Left ventricle myocardium inferior (tissue), 1 donor: ENCODE measurements at places on chromosomes 1 and 21. TPM values are rescaled to one million over a fixed set of nuclear protein-coding genes. Genes with fewer than 3 reads are reported as not detected.

KIF14 gene
- total RNA-seq, result 0.08 TPM

DNA sequence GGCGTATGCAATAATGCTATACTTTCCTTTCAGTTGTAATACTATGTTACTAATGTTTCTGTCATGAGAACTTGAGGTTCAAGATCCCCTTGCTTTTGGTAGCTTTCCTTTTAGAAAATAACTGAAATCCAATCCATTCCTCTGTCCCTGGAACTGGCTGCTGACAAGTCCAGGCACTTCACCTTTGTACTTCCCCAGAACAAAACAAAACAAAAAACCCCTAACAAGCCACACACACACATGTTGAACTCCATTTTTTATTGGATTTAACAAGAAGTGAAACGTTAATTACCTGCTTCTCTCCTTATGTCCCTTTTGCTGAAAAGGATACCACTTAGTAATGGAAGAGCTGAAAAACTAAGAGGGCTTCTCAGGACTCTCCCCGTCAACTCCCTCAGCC lies 26.1 kb upstream of the SDC3 start:
- no peaks in the 10 kb centered on the region for H3K27me3 ChIP-seq
- DNase-seq, result no peak
- H3K4me3 ChIP-seq, result no peak overlapping the region
- no peak overlapping the region for H3K27ac ChIP-seq
- H3K4me1 ChIP-seq, result no peaks in the 10 kb centered on the region
- H3K36me3 ChIP-seq, result peaks cover 68% of the 10 kb centered on the region

DNA sequence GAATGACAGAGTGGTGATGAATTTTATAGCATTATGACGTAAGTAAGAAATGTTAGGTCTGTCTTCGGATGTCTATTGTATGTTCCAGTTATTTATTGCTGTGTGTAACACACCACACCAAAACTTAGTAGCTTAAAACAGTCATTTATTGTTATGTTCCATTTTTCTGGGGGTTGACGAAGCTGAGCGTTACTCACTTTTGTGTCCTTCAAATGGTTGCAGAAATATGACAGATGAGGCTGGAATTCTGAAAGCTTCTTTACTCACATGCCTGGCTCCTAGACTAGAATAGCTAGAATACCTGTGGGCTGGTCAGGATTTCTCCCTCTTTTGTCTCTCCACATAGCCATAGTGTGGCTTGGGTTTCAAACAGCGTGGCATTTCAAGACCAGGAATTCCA lies 62.1 kb upstream of the S1PR1 start:
- H3K4me3 ChIP-seq, result no peak overlapping the region
- peaks cover 26% of the 10 kb centered on the region for H3K4me1 ChIP-seq
- no peaks in the 10 kb centered on the region for H3K27me3 ChIP-seq
- DNase-seq, result no peak

DNA sequence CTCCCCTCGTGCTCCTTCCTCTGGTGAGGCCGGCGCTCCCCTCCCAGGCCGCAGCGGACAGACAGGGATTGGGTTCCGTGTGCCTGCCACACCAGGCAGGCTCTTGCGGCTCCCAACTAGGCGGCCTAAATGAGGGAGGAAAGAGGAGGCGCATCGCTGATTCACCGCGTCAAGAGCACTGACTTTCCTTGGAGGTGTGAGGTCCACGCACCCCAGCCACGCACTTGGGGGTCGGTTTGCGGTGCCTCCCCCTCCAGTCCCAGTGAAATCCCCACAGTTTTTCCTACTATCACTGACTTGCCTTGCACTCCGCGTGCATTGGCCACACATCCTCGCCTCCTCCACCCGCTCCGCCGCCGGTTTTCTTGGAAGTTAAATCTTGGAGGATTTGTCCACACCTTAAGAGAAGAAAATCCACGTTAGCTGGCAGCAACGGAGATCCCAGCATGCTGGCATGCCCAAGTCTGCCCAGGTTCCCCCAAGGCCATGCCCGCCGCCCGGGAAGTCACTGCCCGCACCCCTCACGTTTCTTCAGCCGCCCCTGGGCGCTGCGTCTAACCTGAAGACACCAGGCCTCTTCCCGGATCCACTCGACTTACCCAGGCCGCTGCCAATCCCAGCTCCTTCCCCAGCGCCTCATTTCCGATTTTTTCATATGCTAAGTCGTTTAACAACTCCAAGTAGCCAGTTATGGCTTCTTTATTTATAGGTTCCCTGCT lies 1.1 kb upstream of the FOXD3 start:
- no peak for DNase-seq
- no peaks in the 10 kb centered on the region for H3K36me3 ChIP-seq
- H3K4me1 ChIP-seq, result peaks cover 52% of the 10 kb centered on the region
- no peak overlapping the region for H3K27ac ChIP-seq
- peak overlapping the region; percentile 65 for H3K4me3 ChIP-seq

CHIA gene
- total RNA-seq, result not detected

GRCh38 chr21:45838634-45839033 lies 142.9 kb upstream of the COL6A1 start:
- no peaks in the 10 kb centered on the region for H3K36me3 ChIP-seq
- H3K27me3 ChIP-seq, result no peaks in the 10 kb centered on the region
- no peak overlapping the region for H3K27ac ChIP-seq
- H3K4me1 ChIP-seq, result peaks cover 5% of the 10 kb centered on the region
- no peak overlapping the region for H3K4me3 ChIP-seq
- DNase-seq, result no peak

GRCh38 chr1:199593475-199593874 lies 434.0 kb upstream of the NR5A2 start:
- no peaks in the 10 kb centered on the region for H3K27me3 ChIP-seq
- no peaks in the 10 kb centered on the region for H3K36me3 ChIP-seq
- H3K4me1 ChIP-seq, result no peaks in the 10 kb centered on the region
- DNase-seq, result no peak

CLDN17 gene
- total RNA-seq, result not detected

DNA sequence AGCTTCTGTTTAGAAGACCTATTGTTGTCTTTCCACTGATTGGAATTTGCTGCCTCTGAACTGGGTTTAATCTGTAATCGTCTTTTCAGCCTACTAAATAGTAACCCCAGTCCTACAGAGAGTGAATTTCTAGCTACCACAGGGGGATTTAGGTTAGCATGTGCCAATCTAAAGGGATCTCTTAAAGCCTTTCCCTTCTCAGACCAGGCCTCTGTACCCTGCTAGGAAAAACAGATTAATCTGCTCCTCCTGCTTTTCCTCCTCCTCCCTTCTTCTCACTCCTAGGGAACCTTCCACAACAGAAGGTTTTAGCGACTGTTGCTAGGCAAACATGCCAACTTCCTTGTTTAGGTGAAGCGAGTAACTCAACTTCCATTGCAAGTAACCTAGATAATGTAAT lies 1.3 kb upstream of the RC3H1 start:
- H3K27me3 ChIP-seq, result no peaks in the 10 kb centered on the region
- H3K4me3 ChIP-seq, result no peak overlapping the region
- H3K27ac ChIP-seq, result peak overlapping the region; percentile 98
- peaks cover 3% of the 10 kb centered on the region for H3K36me3 ChIP-seq
- H3K4me1 ChIP-seq, result peaks cover 49% of the 10 kb centered on the region

LRRC3 gene
- 1.8 TPM for total RNA-seq

- DNase-seq, result no peak
- peaks cover 5% of the 10 kb centered on the region for H3K36me3 ChIP-seq
- no peaks in the 10 kb centered on the region for H3K27me3 ChIP-seq
These were observed 2.5 kb upstream of the BCL10 start for GRCh38 chr1:85278853-85279314.

DNA sequence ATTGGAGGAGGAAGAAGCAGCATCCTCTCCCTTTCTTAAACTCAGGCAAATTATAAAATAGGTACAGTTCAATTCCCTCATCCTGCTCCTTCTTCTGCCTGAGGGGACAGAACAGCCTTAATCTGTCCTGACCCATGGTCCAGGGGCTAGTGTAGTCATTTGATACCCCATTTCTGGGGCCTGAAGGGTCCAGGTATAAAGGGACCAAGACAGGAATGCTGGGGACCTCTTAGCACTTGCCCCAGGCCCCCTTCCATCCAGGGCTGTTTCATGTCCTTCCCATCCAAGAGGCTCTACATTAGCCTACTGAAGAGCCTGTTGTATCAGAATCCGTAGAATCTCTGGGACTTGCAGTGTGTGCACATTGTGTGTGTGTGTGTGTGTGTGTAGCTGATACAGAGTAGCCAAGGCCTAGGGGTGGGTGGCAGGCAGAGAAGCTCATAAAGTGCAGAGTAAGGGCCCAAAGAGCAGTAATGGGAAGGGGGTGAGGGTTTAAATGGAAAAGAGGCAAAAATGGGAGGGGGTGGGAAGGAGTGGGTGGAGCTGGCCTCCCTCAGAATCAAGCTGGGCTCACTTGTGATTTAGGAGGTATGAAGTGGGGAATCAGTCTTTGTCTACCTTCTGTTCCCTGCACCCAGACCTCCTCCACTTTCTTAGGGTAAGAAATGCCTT lies 32.4 kb downstream of the RUNX1 start:
- H3K36me3 ChIP-seq, result no peaks in the 10 kb centered on the region
- DNase-seq, result no peak
- peaks cover 60% of the 10 kb centered on the region for H3K27me3 ChIP-seq
- no peaks in the 10 kb centered on the region for H3K4me1 ChIP-seq
- H3K4me3 ChIP-seq, result no peak overlapping the region
- H3K27ac ChIP-seq, result no peak overlapping the region

GRCh38 chr1:207892764-207893163 lies 18.2 kb downstream of the CD34 start:
- no peak for DNase-seq
- H3K4me1 ChIP-seq, result peaks cover 99% of the 10 kb centered on the region
- H3K4me3 ChIP-seq, result no peak overlapping the region
- no peaks in the 10 kb centered on the region for H3K27me3 ChIP-seq
